ENCODE measurements at places on chromosomes 13 and 19. TPM values are rescaled to one million over a fixed set of nuclear protein-coding genes. Genes with fewer than 3 reads are reported as not detected.

DNA sequence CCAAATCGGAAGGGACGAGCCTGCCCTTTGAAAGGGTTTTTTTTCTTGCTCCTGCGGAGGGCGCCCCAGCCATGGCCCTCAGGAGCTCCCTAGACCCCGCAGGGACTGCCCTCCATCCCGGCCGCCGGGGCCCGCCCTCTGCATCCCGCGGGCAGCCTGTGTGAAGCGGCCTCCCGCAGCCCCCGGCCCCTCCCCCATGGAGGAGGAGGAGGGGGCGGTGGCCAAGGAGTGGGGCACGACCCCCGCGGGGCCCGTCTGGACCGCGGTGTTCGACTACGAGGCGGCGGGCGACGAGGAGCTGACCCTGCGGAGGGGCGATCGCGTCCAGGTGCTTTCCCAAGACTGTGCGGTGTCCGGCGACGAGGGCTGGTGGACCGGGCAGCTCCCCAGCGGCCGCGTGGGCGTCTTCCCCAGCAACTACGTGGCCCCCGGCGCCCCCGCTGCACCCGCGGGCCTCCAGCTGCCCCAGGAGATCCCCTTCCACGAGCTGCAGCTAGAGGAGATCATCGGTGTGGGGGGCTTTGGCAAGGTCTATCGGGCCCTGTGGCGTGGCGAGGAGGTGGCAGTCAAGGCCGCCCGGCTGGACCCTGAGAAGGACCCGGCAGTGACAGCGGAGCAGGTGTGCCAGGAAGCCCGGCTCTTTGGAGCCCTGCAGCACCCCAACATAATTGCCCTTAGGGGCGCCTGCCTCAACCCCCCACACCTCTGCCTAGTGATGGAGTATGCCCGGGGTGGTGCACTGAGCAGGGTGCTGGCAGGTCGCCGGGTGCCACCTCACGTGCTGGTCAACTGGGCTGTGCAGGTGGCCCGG is 815 bp downstream of the MAP3K10 start:
- DNase-seq, result peak; percentile 55

DNA sequence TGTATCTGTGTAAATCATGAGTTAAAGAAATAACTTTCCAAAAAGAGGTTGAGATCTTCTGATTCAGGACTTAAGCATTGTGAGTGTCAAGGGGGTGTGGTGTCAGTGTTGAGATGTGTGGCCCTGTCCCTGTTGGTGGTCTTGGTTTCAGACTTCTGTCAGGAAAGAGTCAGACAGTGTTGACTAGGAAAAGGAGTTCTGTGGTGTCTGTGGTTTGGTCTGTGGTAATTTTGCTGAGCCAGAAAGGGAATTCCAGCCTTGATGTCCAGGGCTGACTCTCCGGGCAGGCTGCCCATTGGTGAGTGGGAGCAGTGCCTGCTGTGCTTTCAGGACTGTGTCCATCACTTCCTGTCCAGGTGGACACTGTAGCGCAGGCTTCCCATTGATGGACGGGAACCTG is 39.8 kb upstream of the IGFL4 start:
- DNase-seq, result peak; percentile 26

GRCh38 chr19:52896431-52897137 is 851 bp downstream of the ZNF320 start:
- DNase-seq, result peak; percentile 66

Gene ZNF221
- 1.1 TPM for polyA plus RNA-seq

DNA sequence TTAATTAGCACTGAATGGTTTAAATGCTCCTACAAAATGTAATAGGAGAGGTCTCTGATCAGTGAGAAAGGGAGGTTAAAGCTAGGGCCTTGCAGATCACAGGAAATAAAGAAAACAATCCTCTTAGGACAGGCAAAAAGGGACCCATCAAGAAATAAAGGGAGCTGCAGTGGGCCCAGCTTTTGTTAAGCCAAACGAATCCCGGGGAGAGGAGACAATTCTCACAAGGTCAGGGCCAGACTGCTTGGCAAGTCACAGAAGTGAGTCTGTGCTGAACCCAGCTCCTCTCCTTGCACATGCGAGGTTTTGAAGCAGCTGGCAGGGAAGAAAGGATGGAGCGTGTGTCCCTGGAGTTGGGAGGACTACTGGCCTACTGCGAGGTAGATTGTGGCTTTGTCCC is 285.8 kb downstream of the COG6 start:
- no peak for DNase-seq

Measured in hepatocyte (in vitro differentiated cells).